Mesothelial cell of epicardium (in vitro differentiated cells): ENCODE measurements at places on chromosomes 2 and 18. TPM values are rescaled to one million over a fixed set of nuclear protein-coding genes. Genes with fewer than 3 reads are reported as not detected.

Gene MATN3
- 1.6 to 2.7 TPM (median 2.1 TPM) in 3 replicates for total RNA-seq

Gene KATNAL2
- 7.0 to 8.9 TPM (median 8.9 TPM) in 3 replicates for total RNA-seq

- peak overlapping the region; percentile 94 for H3K27ac ChIP-seq
- peaks cover 20% of the 10 kb centered on the region for H3K4me1 ChIP-seq
- H3K27me3 ChIP-seq: no peaks in the 10 kb centered on the region
Measured at GRCh38 chr2:188527581-188527993, 235.9 kb downstream of the GULP1 start.

DNA sequence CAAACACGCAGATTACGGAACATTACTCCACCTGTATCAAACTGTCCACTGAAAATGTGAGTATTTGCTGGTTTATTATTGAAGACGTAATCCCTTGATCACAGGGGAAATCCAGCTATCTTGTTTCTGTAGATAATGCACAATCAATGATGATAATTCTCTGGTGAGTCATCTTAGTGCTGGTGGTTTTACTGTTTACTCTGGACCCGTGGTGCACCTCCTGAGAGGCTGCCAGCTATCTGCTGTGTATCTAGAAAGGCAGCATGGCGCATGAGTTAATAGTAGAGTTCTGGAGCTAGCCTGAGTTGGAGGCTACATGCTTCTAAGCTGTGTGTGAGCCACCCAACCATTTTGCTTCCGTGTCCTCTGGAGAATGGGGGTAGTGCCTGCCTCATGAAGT, 6.5 kb downstream of the NCAPH start:
- no peak overlapping the region for H3K27ac ChIP-seq
- no peak overlapping the region for H3K4me3 ChIP-seq
- H3K4me1 ChIP-seq: no peaks in the 10 kb centered on the region
- peaks cover 4% of the 10 kb centered on the region for H3K36me3 ChIP-seq
- H3K27me3 ChIP-seq: no peaks in the 10 kb centered on the region

Gene CTAGE1
- 0.07 to 0.13 TPM (median 0.11 TPM) in 3 replicates for total RNA-seq

Gene RBM45
- total RNA-seq: 11.9 to 14.1 TPM (median 12.8 TPM) in 3 replicates

DNA sequence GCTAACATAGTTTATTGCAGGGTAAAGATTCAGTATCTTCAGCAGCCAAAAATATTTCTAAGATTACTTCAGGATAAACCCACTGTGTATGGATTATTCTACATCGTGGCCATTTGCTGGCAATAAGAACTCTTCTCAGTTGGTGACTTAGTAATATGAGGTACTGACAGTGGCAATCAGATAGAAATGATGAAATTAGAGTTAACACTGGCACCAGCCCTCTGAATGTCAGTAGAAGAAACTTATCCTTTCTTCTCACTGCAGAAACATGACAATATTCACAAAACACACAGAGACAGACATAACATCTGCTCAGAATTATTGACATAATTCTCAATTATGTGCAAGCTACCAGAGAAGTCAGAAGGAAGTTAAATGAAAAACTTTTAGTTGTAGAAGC, 246.3 kb upstream of the COL3A1 start:
- no peaks in the 10 kb centered on the region for H3K27me3 ChIP-seq
- no peak overlapping the region for H3K4me3 ChIP-seq
- no peak for DNase-seq
- peaks cover 57% of the 10 kb centered on the region for H3K4me1 ChIP-seq
- peak overlapping the region; percentile 96 for H3K27ac ChIP-seq

- no peak for DNase-seq
- H3K36me3 ChIP-seq: no peaks in the 10 kb centered on the region
- no peak overlapping the region for H3K4me3 ChIP-seq
- peaks cover 5% of the 10 kb centered on the region for H3K27me3 ChIP-seq
- H3K4me1 ChIP-seq: peaks cover 7% of the 10 kb centered on the region
Measured at GRCh38 chr2:133821107-133821760, 253.0 kb upstream of the NCKAP5 start.

Gene PSMA8
- total RNA-seq: 0.22 TPM in 1 of 3 replicates, not detected in the others
